Activated CD4-positive, alpha-beta T cell treated with anti-CD3 and anti-CD28 coated beads, Interleukin-2, amount 50 U/mL, for 4 hours (primary cell): ENCODE measurements at places on chromosomes 7 and 10.

DNA sequence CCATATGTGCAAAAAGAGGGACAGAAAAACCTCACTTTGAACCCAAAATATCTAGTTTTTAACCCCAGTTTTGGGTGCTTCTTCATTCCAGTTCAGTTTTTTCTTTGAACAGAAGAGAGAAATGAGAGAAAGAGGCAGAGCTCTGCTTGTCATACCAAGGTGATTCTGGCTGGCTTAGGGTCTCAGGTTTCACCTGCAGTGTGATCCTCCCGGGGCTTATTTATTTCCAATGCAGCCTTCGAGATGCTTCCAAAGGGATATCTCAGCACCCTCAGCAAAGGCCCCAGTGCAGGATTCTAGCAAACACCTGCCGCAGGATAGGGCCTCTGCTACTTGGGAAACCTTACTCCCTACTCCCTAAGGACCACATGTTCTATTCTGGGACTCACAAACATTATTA is 131.3 kb downstream of the WDR11 start:
- DNase-seq, result no peak

- no peak for DNase-seq
Observed at GRCh38 chr7:50649259-50649885, 84.2 kb upstream of the DDC start.

DNA sequence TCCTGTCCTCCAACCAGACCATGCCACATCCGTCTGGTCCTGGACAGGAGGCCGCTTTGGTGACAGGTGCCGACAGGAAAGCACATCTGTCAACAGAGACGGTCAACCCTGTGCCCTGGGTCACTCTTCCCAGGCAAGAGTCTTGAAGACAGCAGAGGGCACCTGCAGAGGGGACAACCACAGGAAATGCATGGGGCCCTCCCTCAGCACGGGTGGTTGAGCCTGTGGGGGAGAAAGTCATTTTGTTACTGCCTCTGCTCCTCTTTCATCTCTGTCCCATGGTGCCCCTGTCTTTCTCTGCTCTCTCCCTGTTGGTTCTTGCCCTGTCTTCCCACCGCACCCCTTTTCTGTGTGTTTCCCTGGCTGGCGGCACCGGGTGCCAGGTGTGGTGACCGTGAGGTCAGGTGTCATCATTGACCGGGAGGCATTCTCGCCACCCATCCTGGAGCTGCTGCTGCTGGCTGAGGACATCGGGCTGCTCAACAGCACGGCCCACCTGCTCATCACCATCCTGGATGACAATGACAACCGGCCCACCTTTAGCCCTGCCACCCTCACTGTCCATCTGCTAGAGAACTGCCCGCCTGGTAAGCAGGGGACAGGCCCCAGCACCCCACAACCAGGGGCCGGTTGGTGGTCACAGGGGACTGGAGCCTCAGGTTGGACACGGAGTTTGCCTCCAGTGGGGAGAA is 17.6 kb upstream of the VSIR start:
- DNase-seq, result no peak

DNA sequence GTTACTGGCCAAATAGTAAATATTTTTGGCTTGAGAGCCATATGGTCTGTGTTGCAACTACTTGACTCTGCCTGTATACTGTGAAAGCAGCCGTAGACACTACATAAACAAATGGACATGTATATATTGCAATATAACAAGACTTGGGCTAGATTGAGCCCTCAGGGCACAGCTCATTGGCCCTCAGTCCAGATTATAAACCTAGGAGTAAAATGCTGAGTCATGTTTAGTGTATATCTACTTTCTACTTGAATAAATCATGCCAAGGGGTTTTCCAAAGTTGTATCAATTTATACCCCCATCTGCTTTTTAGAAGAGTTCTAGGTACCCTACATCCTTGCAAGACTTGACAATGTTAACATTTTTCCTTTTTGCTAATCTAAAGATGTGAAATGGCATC is 27.4 kb upstream of the POU6F2 start:
- no peak for DNase-seq

DNA sequence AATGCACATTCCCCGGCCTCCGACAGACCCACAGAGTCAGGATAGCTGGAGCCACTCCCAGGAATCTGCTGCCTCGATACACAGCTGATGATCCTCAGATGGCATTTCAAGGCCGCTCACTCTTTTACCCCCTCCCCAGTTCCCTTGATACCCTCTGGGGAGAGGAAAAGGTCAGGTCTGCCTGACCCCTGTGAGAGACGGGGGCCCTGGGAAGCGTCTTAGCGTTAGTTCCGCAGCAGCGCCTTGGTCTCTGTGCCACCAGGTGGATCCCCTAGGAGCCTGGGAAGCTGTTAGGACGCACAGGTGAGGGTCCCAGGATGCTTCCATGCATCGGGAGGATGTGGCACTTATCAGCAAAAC is 420.5 kb upstream of the FOXK1 start:
- no peak for DNase-seq

DNA sequence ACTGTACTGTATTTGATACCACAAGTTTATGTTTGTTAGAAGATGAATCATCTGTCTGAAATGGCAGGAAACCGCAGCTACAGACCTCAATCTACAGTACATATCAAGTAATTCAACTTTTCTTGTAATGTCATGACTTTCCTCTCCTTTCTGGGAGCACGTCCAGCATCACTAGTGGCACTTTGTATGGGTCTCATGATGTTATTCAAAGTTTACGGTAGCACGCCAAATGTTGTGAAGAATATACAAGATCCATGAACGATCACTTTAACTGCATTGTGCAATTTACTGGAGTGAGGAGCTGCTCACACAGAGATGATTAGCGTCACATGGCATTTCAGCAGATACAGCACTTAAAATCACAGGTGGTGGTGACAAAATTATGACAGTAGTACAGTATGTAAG is 257.8 kb upstream of the GNAI1 start:
- no peak for DNase-seq

- no peak for DNase-seq
Observed at GRCh38 chr7:55191926-55192692, 173.0 kb upstream of the LANCL2 start.

DNA sequence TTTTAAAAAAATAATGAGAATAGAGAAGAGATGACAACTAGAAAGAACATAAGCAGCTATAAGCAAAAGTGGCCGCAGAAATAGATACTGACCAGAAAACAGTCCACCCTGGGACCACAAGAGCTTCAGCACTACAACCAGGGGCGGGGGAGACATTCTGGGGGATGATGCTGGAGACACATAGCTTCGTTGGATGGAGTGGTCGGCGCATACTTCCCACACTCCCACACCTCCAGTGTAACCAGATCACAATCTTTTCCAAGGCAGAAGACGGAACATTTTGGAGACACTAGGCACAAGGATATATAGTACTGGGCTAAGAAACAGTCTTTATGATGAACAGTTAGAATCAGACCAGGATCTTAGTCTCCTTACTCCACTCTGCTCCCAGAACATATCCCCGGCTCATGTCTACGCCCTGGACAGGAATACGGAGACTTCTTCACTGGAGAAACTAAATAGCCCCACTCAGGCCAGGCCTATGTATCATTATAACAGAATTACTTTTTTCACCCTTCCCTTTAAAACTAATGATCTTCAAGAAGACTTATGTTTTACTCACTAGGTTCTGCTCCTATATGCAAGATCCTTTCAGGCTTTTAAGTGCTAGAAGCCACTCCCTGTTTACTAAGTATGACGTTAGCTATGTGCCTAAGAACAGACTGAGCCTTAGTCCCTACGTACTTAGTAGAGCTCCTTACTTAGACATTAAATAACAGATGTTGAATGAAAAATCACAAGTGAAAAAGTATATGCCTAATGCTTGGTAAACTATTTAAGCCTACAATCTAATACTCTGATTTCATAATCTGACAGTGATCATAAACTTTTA is 169.6 kb downstream of the SRPK2 start:
- DNase-seq, result no peak

DNA sequence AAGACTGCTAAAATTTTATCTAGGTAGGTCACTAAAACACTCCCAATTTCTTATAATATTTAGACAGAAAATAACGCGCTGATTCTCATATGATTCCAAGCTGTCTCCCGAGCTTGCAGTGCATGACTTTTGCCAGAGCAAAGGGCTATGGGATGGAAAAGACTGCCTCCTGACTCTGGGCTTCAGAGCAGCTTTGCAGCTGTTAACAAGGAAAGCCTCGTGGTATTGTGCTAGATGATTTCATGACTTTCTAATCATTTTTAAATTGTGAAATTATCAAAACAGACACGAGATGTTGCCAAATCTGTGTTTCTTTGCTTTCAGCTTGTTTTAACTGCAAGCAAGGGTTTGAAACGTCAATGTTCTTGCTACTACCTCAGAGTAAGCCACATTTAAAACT is 238.3 kb downstream of the AGMO start:
- DNase-seq, result no peak

GRCh38 chr10:14698111-14698828 is 76.4 kb downstream of the FAM107B start:
- DNase-seq, result no peak

- DNase-seq, result no peak
Observed at GRCh38 chr10:4121502-4122380, 336.7 kb upstream of the KLF6 start.

- DNase-seq, result no peak
Observed at GRCh38 chr10:3919709-3920308, 134.8 kb upstream of the KLF6 start.

GRCh38 chr7:22339725-22340390 is 17.1 kb downstream of the RAPGEF5 start:
- DNase-seq, result no peak

- DNase-seq, result no peak
Observed at GRCh38 chr7:22983257-22983855, 30.6 kb downstream of the HYCC1 start.

GRCh38 chr10:125627646-125628045 is 55.3 kb downstream of the TEX36 start:
- DNase-seq, result no peak

DNA sequence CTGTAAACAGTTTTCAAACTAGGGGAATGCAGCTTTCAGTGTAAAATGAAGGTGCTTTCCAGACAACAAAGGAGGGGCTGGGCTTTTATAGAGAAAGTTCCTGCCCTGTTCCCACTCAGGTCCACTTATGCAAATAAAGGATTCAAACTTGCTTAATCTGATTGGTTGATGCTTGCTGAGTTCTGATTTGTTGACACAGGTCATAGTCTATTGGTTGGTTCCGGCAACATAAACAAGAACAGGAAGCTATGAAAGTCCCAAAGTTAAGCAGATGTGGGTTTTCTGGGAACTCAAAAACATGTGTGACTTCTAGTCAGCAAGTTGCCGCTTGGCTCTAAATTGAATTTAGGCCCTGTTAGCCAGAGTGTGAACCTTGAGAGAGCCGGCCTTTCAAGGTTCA is 194.2 kb upstream of the SVIL start:
- DNase-seq, result no peak

GRCh38 chr10:5603848-5604170 is 62.6 kb downstream of the ASB13 start:
- DNase-seq, result no peak

GRCh38 chr7:27302590-27302989 is 60.0 kb downstream of the EVX1 start:
- DNase-seq, result no peak

- DNase-seq, result no peak
Observed at GRCh38 chr7:11742496-11742895, 89.5 kb downstream of the THSD7A start.

- no peak for DNase-seq
Observed at GRCh38 chr10:79946271-79947082, 2.4 kb downstream of the SFTPD start.

- DNase-seq, result no peak
Observed at GRCh38 chr7:150313870-150314269, 9.3 kb upstream of the LRRC61 start.

GRCh38 chr7:105493196-105493922 is 28.7 kb downstream of the PUS7 start:
- DNase-seq, result no peak

GRCh38 chr7:88155756-88156155 is 64.1 kb downstream of the SRI start:
- no peak for DNase-seq

DNA sequence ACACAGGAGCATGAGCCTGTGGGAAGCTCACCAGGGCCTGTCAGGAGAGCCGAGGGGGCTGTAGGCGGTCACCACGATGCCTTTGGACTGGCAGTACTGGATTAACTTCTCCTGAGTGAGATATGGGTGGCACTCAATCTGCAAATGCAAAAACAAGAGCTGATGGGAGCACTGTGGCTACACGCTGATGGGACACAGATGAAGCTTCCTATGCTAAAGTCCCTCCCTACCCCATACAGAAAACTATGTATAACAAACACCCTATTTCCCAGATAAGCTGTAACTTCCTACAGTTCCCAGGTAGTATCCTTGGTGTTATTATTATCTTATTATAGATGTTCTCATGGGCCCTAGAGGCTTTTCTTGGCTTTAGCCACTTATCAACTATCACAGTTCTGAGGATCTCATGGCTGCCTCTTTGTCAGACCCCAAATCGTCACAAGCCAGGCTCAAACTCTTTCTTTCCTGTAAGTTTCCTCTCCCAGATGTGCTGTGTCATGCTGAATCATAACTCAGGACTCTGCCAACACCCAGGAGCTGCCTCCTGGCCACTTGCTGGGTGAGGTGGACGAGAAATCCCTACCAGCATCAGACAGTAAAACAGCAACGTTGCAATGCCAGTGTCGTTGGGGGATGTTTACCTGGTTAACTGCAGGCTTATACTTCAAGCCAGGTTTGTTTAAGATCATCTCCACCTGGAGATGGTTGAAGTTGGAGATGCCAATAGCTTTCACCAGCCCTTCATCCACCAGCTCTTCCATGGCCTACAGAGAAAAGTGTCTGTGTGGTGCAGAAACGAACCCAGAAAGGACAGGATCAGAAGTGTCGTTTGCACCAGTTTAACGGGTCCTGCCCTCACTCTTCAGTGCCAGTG is 10.3 kb downstream of the AKR1B1 start:
- DNase-seq, result no peak

DNA sequence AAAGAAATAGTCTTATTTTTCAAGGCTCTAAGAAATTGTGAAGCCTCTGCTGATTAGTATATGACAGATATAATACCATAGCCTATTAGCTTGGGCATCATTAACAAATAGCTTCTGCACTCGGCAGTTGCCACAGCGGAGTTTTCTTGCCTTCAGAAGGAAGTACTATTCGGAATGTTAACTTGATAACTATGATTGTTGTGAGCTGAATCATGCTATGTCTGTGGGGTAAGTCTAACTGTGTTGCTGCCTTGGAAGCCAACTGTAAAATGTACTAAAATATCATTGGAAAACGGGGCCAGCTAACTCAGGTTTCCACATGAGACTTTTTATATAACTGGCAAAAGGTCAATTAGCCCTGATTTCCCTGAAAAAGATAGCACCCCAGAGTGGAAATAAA is 93.2 kb downstream of the TWIST1 start:
- no peak for DNase-seq
